ENCODE measurements at places on chromosomes 13 and 19.

DNA sequence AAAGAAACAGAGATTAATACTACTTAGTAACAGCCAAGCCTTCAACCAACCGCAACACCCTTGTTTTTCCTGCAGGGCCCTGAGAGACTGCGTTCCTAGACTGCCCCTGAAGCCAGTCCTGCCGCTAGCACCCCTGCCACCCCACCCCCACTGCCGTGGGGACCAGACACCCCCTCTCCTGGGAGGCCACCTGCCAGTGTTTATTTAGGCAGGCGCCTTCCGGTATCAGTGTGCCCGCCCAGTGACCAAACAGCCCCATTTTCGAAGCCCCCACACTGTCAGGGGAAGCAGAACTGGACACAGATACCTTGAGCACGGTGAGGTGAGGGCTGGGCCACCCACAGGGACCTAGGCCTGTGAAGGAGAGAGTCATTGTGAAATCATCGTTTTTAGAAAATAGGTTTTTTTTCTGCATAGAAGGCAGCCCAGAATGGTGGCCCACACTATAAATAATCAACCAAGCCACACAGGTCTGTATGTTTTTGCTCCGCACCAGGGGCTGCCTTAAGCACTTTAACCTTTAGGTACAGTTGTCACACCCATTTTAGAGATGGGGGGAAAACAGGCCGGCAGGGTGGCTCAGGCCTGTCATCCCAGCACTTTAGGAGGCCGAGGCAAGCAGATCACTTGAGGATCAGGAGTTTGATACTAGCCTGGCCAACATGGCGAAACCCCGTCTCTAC, 3.5 kb upstream of the TLE5 start:
- DNase-seq, result no peak

- DNase-seq, result no peak
Measured at GRCh38 chr13:61954092-61954491, 538.4 kb upstream of the PCDH20 start.

- DNase-seq, result no peak
Measured at GRCh38 chr13:42017264-42017663, 31.2 kb upstream of the DGKH start.

GRCh38 chr19:35392742-35393715, 22.2 kb downstream of the GPR42 start:
- no peak for DNase-seq

DNA sequence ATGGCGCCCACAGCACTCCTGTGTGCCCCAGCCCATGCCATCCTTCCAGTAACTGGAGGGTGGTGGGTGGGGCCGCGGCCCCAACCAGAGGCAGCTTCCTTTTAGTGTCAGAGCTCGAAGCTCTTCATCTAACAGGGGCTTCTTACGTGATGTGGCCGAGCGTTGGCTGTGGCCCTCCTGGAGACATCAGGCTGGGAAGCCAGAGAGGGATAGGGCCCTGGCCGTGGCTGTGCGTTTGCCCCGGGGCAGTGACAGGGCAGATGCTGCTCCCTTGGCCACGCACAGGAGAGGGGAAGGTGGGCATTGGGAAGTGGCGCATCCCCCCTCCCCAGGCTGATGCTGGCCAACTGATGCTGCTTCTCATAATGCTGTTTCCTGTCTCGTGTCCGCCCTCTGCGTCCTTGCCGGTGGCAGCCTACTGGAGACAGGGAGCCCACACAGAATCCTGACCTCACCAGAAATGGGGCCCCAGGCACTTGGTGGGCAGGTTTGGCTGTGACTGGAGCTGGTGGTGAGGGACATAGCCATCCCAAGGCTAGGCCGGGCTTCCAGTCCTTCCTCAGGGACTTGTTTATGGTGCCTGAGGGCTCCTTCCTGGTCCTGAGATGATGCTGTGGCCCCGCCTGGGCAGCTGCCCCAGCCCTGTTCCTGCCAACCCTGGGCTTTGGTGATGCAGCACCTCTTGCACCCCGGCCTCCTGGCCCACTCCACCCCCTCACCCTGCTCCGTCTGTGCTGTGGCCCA, 34.3 kb downstream of the ATP4B start:
- no peak for DNase-seq

DNA sequence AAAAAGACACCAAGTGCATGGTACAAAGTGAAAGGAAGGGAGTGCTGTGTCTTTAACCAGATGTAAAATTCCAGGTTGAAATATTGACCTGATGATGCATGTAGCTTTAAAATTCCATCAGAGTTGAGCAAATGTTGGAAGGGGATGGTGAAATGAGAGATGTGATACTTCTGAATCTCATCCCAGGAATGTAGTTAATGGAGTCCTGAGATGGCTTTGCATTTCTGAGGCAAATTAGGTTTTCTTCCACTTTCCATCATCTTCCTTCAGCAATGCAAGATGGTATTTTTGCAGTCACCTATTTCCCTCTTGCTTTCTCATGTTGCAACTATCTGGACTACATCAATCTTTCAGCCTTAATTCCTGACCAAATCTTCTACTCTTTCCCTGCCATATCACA, 194.1 kb upstream of the MIR17HG start:
- DNase-seq, result no peak

DNA sequence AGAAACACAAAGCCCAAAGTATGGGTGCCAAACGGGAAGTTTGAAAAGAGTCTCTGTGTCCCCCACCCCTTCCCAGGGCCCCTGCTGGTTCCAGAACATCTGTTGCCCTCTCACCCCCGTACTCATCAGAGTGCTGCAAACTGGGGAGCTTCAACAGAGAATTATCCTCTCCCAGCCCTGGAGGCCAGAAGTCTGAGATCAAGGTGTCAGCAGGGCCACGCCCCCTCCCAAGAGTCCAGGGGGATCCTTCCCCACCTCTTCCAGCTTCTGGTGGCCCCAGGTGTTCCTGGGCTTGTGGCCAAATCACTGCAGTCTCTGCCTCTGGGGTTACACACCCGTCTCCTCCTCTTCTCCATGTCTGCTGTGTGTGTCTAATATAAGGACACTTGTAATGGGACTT, 183.4 kb downstream of the PTPRS start:
- DNase-seq, result no peak

DNA sequence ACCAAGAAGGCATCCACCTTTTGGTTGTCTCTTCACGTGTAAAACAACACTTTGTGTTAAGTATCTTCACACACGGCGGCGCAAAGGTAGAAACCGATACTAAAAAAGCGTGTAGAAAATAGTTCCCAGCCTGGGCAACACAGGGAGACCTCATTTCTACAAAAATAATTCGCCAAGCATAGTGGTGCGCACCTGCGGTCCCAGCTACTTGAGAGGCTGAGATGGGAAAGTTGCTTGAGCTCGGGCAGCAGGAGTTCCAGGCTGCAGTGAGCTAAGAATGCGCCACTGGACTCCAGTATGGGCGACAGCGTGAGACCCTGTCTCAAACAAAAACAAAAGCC, 573 bp upstream of the ERCC5 start:
- DNase-seq, result no peak

DNA sequence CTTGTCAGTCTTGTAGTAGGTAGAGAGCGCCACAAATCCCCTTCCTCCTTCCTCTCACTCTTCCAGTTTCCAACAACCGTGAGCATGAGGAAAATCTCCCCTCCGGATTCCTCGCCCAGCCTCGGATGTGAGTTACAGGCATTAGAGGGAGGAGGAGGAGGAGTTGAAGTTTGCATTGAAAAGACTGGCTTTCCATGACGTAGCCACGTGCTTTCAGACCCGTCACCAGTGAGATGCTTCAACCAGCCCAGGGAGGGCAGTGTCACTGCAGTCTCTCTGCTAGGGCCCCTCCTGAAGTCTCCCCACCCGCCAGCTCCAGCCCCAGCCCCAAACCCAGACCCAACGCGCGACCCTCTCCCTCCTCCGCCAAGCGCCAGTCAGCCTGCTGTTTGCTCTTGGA, 442 bp upstream of the FGF14 start:
- DNase-seq, result no peak

DNA sequence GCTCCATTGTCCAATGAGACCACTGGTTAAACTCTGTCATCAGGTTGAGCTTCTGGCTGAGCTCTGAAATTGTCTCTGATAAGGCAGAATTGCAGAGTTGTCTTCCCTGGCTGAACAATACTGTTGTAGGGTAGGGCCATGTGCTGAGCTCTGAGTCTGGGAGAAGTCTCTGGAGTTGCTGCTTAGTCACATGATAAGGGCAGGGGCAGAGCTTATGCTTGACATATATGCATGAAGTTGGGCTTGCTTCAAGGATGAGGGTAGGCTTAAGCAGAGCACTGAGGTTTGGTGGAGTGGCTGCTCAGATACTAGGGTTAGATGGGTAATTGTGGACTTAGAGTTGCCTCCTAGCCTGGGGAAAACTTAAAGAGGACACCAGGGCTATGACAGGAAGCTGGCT, 946.3 kb upstream of the MIR17HG start:
- no peak for DNase-seq

- no peak for DNase-seq
Measured at GRCh38 chr13:33119856-33120543, 103.8 kb downstream of the KL start.

- DNase-seq, result no peak
Measured at GRCh38 chr13:27928805-27929753, 9.3 kb downstream of the PDX1 start.

DNA sequence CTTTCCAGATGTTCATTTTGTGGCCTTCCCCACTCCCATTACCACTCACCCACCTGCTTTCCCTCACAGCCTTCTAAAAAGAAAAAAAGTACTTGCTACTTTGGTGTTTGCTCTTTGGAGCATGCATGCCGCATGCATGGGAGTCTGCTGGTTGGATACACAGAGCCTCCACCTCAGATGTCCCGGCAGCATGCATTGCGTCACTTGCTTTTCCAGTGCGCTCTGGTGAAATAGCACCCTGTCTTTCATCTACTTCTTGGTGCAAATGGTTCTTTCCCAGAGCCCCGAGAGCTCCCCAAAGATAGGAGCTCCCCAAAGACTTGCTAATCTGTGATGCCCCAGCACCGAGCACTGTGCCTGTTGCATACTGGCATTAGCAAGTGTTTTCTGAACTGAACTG, 333.2 kb upstream of the ZNF507 start:
- no peak for DNase-seq

DNA sequence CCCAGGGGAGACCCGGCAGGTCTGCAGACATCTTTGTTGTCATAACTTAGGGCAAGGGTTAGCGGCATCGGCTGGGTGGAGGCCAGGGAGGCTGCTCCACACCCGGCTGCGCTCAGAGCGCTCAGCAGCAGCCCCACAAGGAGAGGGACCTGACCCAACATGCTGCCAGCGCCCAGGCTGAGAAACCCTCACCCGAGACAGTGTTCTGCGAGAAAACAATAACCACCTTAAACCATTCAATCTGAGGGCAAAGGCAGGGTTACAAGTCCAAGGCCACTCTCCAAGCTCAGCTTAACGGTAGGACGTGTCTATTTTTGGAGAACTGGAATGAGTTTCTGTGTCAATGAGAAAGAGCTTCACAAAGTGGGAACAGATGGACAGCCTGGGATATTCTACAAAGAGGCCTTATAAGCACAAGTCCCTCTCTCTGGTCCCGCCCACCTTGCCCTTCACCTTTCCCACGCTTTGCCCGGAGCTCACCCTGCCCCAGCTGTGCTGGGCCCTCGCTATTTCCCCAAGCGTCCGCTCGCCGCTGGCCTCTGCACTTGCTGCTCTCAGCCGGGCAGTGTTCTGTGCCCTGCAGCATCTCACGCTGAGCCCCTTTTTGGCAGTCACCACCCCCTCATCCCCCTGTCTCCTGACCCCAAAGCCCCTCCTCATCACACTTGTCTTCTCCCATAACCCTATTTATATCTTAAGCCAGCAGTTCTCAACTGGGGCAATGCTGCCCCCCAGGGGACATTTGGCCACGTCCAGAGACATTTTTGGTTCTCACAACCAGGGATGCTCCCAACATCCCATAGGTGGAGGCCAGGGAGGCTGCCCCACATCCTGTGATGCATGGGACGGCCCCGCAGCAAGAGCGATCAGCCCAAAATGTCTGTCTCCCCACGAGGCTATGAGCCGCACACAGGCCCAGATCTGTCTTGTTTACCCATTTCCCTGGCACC, 17.6 kb downstream of the PPP1R12C start:
- no peak for DNase-seq

DNA sequence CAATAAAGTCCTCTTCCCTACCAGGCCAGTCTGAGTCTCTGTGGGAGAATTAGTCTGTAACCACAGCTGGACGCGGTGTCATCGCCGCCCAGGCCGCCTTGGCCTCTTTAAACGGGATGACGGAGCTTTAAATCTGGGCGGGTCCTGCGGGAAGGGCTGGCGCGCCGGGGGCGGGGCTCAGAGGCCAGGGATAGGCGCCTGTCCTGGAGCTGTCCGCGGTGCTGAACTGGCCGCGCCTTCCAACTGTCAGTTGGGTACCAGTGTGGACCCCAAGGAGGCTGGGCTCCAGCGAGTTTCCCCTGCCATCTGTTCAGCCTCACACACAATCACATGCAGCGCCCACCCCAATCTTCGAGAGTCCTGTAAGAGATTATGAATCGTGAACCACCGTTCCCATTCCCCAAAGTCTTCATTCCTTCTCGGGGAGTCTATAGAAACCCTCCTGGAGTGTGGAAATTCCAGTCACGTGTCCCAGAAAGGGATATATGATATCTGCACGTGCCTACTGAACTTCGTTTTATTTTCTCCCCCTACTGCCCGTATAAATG, 11.5 kb downstream of the APLP1 start:
- peak; percentile 72 for DNase-seq

GRCh38 chr13:48819899-48820298, 155.8 kb upstream of the FNDC3A start:
- no peak for DNase-seq

DNA sequence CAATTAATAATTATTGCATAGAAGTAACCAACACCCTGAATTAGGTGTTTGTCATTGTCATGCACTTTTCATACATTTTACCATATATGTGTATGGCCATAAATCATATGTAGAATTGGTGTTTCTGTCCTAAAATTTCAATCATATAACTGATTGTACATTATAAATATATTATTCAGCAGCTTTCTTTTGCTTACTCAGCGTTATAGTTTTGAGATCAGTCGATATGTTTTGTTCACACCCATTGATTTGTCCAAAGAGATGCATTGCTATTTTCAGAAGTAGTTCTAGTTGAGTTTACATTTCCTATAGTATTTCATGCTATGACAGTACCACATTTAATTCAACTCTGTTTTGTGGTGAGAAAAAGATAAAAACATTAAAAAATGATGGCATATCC, 50.5 kb upstream of the PARP4 start:
- no peak for DNase-seq

DNA sequence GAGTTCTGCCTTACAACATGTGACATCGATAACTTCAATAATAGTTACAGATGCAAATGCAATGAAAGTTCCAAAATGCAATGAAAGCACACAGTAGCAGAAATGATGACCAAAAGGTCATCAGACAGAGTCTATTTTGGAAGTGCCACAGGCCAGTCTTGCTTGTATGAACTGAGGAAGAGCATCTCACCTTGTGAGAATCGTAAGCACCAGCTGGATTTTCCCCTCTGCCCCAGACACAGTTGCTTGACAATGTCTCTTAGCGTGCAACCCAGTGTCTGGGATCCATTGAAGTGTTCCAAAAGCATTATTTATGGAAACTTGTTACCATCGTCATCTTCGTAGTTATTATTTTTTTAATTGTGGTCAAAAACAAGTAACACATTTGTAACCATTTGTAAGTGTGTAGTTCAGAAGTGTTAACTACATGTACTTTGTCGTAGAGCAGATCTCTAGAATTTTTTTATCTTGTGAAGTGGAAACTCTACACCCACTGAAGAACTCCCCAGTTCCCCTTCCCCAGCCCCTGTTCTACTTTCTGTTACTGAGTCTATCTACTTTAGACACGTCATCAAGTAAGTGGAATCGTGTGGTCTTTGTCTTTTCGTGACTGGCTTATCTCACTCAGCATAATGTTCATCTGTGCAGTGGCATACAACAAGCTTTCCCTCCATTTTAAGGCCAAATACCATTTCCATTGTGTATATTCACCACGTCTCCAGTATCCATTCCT, 170.0 kb upstream of the RNF113B start:
- no peak for DNase-seq

Data from RCC 7860 (cell line).